Fibroblast of skin of right quadriceps (primary cell): ENCODE measurements at places on chromosomes 1 and 21.

GRCh38 chr1:101238681-101239094, 1.9 kb downstream of the S1PR1 start:
- DNase-seq: peak; percentile 93

- no peak for DNase-seq
Measured at GRCh38 chr1:25041916-25042315, 111.8 kb upstream of the RUNX3 start.

DNA sequence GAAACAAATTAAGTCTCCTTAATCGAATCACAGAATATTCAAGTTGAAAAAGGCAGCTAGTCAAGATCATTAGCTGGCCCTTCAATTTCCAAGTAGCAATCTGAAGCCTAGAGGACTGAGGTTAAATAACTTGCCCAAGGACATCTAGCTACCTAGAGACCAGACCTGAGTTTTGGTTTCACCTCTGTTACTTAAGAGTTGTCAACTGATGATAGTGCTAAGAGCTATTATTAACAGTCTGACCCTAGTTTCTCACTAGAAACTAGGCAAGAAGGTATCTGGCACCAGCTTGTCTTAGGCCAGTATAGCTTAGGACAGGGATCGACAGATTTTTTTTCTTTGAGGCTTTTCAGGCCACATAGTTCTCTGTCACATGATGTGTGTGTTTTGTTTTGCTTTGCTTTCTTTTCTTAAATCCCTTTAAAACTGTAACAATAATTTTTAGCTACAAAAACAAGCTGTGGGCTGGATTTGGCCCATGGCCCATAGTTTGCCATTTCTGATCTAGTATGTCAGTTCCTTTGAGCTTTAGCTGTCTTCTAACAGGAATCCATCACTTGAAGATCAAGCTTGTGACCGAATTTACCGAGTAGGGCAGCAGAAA, 23.2 kb downstream of the TRIM45 start:
- DNase-seq: no peak

DNA sequence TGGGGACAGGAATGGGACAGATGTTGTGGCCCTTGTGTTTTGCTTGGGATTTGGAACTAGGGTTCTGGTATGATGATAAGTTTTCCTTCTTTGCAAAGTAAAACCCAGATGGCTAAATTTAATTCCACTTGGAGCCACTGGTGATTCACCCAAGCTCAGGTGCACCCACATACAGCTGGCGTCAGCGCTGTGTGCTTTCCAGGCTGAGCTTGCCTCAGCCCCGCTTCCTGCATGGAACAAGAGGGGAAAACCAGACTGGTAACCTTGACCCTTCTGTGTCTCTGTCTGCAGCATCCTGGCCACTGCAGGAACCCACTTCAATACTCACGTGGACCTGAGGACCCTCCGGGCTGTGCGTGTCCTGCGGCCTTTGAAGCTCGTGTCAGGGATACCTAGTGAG, 94.2 kb downstream of the CACNA1E start:
- DNase-seq: no peak

GRCh38 chr1:209839875-209840546, 12.2 kb downstream of the UTP25 start:
- DNase-seq: peak; percentile 96

- peak; percentile 59 for DNase-seq
Measured at GRCh38 chr1:171422511-171422910, 62.8 kb upstream of the PRRC2C start.

GRCh38 chr21:37374027-37374426, 7.5 kb downstream of the DYRK1A start:
- DNase-seq: peak; percentile 60

DNA sequence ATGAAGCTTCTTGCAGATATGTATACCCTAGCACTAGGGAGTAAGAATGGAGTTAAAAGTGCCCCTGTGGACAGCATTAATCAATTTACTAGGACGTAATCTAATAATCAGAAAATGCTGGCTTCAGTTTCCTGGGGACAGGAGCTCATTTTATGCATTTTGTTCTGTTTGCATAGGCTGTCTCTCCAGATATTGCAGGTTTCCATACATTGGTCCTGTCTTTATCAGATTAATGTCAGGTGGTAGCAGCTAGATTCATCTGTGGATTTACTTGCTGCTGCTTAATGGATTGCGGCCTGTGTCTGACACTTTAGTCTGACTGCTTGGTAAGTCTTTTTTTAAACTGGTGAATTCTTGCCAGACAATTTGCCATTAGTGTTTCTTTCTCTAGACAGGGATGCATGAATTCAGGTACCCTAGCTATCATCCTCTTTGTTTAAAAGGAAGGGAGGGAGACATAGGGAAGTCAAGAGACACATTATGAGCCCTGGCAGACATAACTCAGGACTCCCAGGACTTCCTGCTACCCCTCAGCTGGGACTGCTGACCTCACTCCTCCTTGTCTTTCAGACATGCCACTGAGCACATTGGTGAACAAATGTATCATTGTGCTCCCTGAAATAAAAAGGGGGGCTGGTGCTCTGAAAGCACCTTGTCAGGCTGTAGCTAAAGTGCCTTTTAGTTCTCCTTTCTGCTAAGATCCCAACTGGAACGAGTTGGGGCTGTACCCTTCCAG, 47.7 kb downstream of the NOS1AP start:
- DNase-seq: no peak
